ENCODE measurements at places on chromosomes 16 and 17. TPM values are rescaled to one million over a fixed set of nuclear protein-coding genes. Genes with fewer than 3 reads are reported as not detected.

DNA sequence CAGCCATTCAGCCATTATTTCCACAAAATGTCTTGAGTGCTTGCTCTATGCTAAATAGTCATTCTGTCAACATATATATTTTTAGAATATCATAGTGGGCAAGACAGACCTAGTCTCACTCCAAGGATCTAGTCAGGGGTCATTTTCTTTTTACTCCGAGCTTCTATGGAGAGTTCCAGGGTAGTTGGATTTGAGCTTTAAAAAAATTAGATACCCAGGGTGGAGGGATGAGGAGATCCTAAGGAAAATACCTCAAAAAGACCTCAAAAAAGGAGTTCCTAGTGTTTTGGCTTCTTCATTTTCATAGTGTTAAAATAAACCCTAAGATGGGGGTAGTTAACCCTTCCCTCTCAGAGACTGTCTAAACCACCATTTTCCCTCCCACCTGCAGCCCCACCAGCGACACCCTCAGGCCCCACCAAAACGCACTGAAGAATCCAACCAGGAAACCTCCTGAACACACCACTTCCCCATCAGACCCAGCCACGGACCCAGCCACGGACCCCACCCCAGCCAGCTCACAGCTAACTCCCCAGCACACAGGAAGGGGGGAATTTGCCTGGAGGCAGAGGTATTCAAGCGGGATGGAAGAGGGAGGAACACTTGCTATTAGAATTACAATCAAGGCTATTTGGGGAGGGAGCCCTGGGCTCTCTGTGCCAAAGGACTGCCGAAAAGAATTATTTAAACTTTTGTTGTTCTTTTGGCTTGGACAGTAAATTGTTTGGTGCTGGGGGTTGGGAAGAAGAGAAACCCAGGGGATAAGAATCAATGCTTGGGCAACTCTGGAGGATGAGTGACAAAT lies 2.2 kb downstream of the ETV4 start:
- no peak for DNase-seq

The ZNF423 gene
- polyA plus RNA-seq = 1.7 TPM

The MPP3 gene
- polyA plus RNA-seq = 4.6 TPM

- DNase-seq = peak; percentile 42
These were observed 18.5 kb upstream of the SP2 start for GRCh38 chr17:47877368-47878034.

DNA sequence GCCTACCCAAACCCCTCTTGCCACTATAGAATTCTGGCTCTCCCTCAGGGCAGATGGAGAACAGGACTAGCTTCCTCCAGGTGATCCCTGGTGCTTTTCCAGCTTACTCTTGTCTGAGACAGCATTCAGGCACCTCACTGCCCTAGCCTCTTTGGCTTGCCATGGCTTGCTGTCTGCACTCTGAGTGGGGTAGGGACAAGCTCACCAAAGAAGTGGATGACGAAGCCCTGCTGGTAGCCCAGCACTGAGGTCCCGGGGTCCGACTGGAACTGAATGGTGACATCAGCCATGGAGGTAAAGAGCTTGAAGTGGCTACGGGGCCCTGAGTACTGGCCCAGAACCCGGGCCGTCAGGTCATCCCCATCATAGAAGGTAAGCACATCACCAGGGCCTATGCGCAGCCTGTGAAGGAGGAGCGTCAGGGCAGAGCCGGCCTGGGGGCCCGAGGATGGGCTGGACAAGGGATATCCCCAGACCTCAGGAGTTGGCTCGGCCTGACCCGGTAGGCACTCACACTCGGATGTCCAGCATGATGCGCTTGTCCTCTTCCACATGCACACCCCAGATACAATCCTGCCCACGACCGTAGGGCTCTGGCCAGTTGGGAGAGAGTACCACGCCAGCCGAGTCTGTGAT lies 7.6 kb upstream of the PHF12 start:
- DNase-seq = no peak

The KRT24 gene
- 0.10 TPM for polyA plus RNA-seq

The GLTPD2 gene
- polyA plus RNA-seq = not detected

DNA sequence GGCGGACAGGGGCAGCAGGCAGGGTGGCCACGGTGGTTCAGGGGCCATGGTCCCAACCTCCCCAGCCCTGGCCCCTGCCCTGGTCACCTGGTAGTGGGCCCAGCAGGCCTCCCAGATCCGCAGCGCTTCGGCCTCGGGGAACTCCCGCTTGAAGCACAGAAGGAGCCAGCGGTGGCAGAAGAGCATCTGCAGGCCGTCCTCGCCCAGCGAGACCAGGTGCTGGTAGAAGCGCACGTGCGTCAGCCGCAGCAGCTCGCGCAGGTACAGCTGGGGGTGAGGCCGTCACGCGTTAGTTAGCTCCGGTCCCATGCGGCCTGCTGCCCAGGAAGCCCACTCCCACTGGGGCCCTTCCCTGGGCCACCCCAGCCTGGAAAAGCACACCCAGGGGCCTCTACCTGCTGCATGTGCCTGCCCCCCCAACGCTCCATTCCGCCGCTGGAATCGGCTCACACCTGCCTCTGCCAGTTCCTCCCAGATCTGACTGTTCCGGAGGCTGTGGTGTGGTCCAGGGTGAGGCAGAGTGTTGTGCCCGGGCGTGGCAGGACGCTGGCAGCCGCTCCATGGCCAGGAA lies 90.8 kb downstream of the TBC1D16 start:
- DNase-seq = peak; percentile 10

GRCh38 chr16:2977440-2977839 lies 2.8 kb downstream of the PKMYT1 start:
- no peak for DNase-seq

DNA sequence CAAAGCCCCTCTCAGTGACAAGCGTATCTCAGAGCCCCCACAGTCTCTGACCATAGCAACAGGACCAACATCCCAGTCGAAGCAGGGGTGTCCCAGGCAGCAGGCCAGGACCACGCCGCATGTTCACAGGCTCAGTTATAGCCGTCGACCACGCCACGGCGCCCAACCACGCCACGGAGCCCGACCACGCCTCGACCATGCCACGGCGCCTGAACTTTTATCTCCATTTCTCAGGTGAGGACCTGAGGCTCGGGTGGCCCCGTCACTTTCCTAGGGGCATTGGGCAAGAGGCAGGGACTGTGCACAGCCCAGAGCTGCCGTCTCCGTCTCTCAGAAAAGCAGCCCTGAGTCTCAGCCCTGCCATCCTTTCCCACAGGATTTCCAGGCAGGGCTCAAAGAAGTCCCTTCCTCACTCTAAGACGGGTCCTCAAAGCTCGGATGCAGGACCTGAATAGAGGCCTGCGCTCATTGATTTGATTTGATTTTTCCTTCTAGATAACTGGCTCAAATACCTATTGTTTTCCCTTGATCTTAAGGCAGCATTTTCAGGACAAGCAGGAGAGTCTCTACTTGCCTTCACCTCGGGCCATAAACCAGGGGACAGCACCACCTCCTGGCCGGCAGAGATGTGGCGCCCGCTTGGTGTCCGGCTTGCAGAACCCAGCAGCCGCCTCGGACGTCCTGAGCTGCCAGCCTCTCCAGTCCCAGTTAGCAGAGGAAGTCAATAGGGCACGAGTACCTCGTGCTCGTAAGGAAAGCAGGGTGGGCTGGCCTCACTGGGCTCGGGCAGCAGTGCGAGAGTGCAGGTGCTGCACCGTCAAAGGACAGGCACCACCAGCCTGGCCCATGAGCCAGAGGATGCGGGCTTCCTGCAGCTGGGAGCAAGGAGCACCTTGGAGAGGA lies 38.8 kb downstream of the C16orf95 start:
- DNase-seq = peak; percentile 71

- no peak for DNase-seq
These were observed 26.7 kb upstream of the IRX6 start for GRCh38 chr16:55297062-55297909.

GRCh38 chr17:80843741-80844156 lies 147.9 kb upstream of the CHMP6 start:
- DNase-seq = no peak

The LPO gene
- not detected for polyA plus RNA-seq

The ARHGAP44 gene
- 1.7 TPM for polyA plus RNA-seq

- DNase-seq = no peak
These were observed 71.9 kb downstream of the ABR start for GRCh38 chr17:1107777-1108477.

The KRT12 gene
- not detected for polyA plus RNA-seq

GRCh38 chr16:79612207-79612606 lies 11.7 kb upstream of the MAF start:
- DNase-seq = no peak

GRCh38 chr16:68033101-68033500 lies 10.0 kb downstream of the DUS2 start:
- no peak for DNase-seq

DNA sequence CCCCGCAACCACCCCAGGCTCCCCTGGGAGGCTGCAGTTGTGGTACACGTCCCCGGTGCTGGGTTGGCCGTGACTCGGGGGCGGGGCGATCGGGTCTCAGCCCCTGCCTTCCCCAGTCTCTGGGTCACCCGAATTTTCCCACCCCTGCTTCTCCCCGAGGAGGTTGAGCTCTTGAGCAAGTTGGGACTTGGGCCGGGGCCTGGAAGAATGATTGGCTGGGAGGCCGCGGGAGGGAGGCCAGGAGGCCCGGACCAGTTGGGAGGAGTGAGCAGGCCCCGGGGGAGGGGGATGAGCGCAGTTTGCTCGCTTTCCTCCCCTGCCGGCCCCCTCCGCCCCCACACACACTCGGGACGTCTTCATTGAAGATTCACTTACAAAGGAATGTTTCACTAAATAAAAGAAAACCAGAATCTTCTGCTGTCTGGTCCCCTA lies 4.5 kb upstream of the HEXIM1 start:
- peak; percentile 93 for DNase-seq

The AHSP gene
- polyA plus RNA-seq = not detected

DNA sequence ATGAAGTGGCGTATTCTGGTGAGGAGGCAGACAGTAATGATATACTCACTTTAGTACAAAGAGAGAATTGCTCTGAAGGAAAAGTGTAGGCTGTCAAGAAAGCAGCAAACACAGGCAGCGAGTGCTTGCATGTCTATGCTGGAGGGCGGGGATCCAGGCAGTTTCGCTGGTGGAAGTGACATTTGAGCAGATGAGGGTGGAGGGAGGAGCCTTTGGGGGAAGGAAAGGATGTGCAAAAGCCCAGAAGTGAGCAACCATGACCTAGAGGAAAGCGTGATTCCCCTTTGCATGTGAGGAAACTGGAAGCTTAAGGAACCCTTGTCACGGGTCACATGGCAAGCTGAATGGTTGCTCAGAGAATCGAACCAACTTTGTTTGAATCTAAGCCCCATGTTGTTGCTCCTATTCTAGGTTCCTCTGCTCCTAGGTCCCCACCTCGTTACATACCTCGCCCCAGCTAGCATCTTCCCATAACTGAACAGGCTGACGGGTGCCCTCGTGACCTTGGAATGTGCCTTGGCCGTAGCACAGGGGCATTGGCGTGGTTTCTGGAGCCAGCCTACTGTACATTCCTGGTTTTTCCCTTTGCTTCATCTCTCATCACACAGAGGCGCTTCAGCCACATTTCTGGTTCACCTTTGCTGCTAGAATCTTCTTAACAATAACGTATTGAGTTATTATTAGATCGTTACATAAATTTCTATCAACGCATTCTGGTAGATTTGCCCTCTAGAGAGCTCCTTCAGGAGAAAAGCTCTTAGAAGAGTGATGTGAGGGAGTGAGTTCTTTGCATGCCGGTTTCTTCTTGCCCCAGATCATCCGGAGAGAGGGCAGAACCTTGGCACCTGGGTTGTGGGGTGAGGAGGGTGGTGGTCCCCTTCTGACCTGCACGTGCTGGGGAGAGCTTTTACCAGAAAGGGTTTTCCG lies 191.8 kb downstream of the SNX29 start:
- DNase-seq = no peak

The MPP2 gene
- 1.2 TPM for polyA plus RNA-seq

- DNase-seq = no peak
These were observed 24.1 kb upstream of the ADORA2B start for GRCh38 chr17:15920758-15921239.

The TRAPPC2L gene
- 250 TPM for polyA plus RNA-seq

DNA sequence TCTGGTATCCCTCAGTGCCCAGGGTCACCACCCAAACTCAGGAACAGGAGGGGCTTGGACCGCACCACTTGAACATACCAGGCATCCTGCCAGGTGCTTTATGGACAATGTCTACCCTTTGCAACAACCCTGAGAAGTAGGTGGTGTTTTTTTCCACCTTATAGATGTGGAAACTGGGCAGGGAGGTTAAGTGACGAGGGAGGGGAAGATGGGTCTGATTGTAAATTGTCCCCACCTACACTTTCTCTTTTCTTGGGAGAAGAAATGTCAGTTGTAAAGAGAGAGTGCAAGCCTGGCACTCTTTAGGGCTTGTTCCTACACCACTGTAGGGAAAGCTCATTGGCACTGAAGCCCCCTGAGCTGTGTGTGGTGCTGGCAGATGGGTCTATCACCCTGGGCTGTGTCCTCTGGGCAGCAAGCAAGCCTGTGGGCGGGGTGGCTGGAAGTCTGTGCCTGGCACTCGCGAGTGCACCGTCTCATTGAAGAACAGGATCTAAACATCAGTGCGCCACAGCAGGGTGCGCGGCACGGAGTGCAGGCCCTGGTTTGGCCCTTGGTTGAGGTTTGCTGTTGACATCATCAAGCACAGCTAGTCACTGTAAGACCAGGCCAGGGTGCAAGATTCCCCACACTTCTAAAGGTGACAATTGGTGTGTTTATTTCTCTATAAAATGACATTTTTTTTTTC lies 15.1 kb downstream of the NOD2 start:
- no peak for DNase-seq

The TBX2 gene
- polyA plus RNA-seq = 22.1 TPM

DNA sequence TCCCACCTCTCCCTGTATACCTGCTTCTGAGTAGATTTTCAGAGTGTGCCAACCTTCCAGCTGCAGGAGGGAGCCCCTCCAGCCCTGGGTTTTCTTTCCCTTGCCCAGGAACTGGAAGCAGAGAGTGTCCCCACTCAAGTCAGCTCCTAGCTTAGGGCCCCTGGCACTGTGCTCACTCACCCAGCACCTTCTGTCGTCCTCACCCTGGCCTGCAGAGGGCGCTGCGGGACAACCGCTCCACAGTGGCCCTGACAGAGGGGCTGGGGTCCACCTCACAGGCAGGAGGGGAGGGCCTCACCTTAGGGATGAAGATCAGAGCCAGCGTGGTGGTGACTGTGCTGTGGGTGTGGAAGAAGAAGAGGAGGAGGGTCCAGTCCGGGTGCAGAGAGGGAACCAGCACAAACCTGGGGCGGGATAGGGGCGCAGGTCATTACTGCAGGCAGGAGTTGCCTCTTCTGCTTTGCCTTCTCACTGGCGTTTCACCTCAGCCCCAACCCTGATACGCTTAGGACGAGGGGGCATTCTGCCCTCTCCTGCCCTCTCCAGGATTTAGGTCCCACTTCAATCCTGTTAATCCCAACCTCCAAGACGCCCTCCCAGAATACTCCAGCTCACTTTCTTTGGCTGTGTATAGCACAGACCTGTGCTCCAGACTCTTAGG lies 10.0 kb downstream of the GPR179 start:
- peak; percentile 31 for DNase-seq

- DNase-seq = no peak
These were observed 21.2 kb downstream of the CRISPLD2 start for GRCh38 chr16:84840687-84841627.

The CD300H gene
- polyA plus RNA-seq = not detected

- DNase-seq = no peak
These were observed 237.3 kb upstream of the TNRC6C start for GRCh38 chr17:77720946-77721845.

- peak; percentile 95 for DNase-seq
These were observed 12.1 kb downstream of the NHERF1 start for GRCh38 chr17:74760404-74761105.

The KRTAP1-5 gene
- polyA plus RNA-seq = not detected

- DNase-seq = no peak
These were observed 3.3 kb downstream of the ITGA3 start for GRCh38 chr17:50059256-50059655.

Data from adrenal gland (tissue), 19 donors.